ENCODE measurements at places on chromosomes 5 and 9. TPM values are rescaled to one million over a fixed set of nuclear protein-coding genes. Genes with fewer than 3 reads are reported as not detected.

- no peak overlapping the region for H3K27ac ChIP-seq
- peaks cover 7% of the 10 kb centered on the region for H3K36me3 ChIP-seq
- no peak overlapping the region for H3K4me3 ChIP-seq
These were observed 32.9 kb downstream of the FCHO2 start for GRCh38 chr5:72988769-72989168.

GRCh38 chr5:36301858-36302603 lies at the start of gene RANBP3L:
TSS of gene RANBP3L (minus strand) at chr5:36301902. CDS start at chr5:36301416, 486 bp downstream.
- H3K27me3 ChIP-seq: no peaks in the 10 kb centered on the region
- DNase-seq: no peak
- H3K4me3 ChIP-seq: peak within 1 kb of the TSS; percentile 34
- no peaks in the 10 kb centered on the region for H3K36me3 ChIP-seq

DNA sequence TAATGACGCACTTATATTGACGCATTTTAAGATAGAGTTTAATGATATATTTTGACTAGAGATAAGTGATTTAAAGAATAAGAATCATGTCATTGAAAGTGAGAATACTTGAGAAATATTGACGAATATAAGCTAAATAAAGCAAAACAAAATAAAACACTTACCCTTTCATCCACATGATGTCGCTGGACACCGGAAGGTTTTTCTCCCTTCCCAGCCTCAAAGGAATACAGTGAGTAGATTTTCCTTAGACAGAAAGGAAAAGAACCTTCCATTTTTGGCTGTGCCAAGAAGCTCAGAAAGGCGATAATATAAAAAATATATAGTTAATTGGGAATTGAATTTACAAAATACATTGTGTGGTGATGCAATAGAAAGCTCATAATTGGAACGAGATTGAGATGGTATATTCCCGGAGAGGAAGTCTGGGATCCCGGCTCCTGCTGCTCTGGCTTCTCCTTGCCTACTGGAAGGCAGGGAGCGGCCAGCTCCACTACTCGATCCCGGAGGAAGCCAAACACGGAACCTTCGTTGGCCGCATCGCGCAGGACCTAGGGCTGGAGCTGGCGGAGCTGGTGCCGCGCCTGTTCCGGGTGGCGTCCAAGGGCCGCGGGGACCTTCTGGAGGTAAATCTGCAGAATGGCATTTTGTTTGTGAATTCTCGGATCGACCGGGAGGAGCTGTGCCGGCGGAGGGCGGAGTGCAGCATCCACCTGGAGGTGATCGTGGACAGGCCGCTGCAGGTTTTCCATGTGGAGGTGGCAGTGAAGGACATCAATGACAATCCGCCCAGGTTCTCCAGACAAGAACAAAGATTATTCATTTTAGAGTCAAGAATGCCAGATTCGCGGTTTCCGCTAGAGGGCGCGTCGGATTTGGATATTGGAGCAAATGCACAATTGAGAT lies at the start of gene PCDHA5:
Gene PCDHA5, plus strand, starts transcription at position 239 of the 906 bp plus-strand sequence.
- peaks cover 9% of the 10 kb centered on the region for H3K27me3 ChIP-seq
- no peaks in the 10 kb centered on the region for H3K36me3 ChIP-seq
- H3K27ac ChIP-seq: no peak within 1 kb of the TSS
- H3K4me3 ChIP-seq: peak within 1 kb of the TSS; percentile 21

GRCh38 chr9:27430750-27431535 lies 93.1 kb upstream of the IFNK start:
- no peaks in the 10 kb centered on the region for H3K36me3 ChIP-seq
- H3K27me3 ChIP-seq: no peaks in the 10 kb centered on the region
- DNase-seq: no peak
- no peak overlapping the region for H3K4me3 ChIP-seq

- no peak for DNase-seq
- no peaks in the 10 kb centered on the region for H3K27me3 ChIP-seq
- no peak overlapping the region for H3K4me3 ChIP-seq
- H3K27ac ChIP-seq: no peak overlapping the region
These were observed 325.8 kb downstream of the TMEM38B start for GRCh38 chr9:106020186-106020585.

The DCAF10 gene
- total RNA-seq: 36.5 TPM

- DNase-seq: no peak
- H3K27ac ChIP-seq: no peak overlapping the region
- no peaks in the 10 kb centered on the region for H3K4me1 ChIP-seq
- H3K4me3 ChIP-seq: no peak overlapping the region
These were observed 75.1 kb downstream of the SH3GL2 start for GRCh38 chr9:17653947-17654465.

The ANKRD33B gene
- 4.6 TPM for total RNA-seq

GRCh38 chr5:135438636-135439221 lies 8.4 kb downstream of the DCANP1 start:
- no peak overlapping the region for H3K27ac ChIP-seq
- no peaks in the 10 kb centered on the region for H3K36me3 ChIP-seq
- H3K4me1 ChIP-seq: peaks cover 25% of the 10 kb centered on the region
- DNase-seq: peak; percentile 60
- H3K4me3 ChIP-seq: no peak overlapping the region

DNA sequence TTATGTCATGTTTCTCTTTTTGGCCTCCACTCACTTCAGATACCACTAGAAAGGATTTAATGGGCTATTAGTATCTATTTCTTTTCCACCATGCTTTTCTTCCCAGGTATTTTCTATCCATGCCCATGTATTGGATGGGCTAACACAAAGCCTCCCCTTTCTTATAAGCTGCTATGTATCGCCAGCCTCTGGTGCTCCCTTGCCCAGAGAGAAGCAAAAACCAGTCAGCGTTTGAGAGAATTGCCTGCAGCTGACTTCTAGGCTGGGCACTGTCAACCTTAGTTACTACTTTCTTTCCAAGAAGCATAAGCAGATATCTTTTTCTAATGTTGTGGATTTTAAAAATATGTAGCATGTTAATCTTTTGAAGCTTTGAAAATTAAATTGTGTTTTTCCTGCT lies 30.2 kb upstream of the HSPB3 start:
- peak; percentile 89 for DNase-seq
- H3K4me1 ChIP-seq: no peaks in the 10 kb centered on the region
- H3K27me3 ChIP-seq: no peaks in the 10 kb centered on the region
- H3K36me3 ChIP-seq: no peaks in the 10 kb centered on the region
- H3K4me3 ChIP-seq: no peak overlapping the region

GRCh38 chr5:86824637-86825036 lies 206.9 kb downstream of the COX7C start:
- H3K4me3 ChIP-seq: no peak overlapping the region
- H3K36me3 ChIP-seq: no peaks in the 10 kb centered on the region
- no peaks in the 10 kb centered on the region for H3K4me1 ChIP-seq
- no peaks in the 10 kb centered on the region for H3K27me3 ChIP-seq
- H3K27ac ChIP-seq: no peak overlapping the region

GRCh38 chr5:74107899-74108298 lies 481.9 kb downstream of the ARHGEF28 start:
- DNase-seq: no peak
- H3K4me3 ChIP-seq: no peak overlapping the region
- H3K27ac ChIP-seq: peak overlapping the region; percentile 71

DNA sequence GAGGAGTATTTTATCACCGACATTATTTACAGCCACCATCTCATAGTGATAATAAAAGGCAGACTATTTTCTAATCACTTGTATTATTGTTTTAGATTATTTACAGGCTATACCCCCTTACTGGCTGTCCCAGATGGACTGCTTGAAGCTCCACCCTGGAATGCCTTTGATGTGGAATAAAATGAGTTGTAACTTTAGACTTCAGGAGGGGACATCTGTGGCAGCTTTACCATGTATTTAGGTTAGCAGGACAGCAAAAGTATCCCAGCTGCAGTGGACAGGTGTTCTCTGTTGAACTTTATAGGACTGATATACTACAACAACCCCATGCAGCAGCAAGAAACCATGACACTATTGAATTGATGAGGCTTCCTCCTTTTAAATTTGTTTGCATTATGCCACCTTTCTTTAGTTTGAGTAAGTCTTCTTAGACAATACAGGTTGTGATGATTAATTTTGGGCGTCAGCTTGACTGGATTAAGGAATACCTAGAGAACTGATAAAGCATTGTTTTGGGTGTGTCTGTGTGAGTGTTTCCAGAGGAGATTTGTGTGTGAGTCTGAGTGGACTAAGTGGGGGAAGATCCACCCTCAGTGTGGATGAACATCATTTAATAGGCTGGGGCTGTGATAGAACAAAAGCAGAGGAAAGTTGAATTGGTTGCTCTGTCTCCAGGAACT lies 29.2 kb upstream of the C9orf57 start:
- H3K27ac ChIP-seq: no peak overlapping the region
- H3K4me1 ChIP-seq: no peaks in the 10 kb centered on the region
- no peaks in the 10 kb centered on the region for H3K27me3 ChIP-seq
- no peaks in the 10 kb centered on the region for H3K36me3 ChIP-seq
- no peak for DNase-seq

The TBCA gene
- total RNA-seq: 145 TPM

DNA sequence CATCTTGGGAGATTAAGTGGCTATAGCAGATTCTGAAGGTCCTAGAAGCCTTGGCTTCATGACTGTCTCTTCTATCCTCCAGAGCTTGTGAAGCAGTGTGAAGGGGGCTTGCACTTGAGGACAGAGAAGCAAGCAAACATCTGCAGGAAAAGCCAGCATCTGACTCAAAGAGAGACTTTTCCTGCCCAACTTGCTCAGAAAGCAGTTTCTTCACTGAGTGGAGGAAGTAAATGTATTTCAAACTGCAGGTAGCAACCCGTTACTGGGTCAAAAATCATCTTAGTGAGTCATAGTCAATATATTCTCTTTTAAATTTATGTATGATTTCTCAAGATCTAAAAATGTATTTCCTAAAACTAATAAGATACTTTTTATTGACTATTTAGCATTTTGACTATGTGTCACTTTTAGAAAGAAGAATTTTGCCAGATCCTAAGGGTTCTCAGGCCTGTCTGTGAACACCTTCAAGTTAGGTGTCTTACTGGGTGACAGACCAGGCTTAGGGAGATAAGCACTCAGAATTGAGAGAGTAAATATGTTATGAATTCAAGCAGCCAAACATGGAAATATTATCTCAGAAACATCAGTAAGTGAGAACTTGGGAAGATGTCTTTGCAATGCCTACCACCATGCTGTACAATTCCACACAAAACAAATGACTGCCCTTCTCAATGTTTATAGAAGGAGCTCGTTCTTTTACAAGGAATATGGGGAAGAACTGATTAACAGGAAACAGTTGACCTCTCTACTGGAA lies 72.6 kb upstream of the DMAC1 start:
- no peaks in the 10 kb centered on the region for H3K4me1 ChIP-seq
- no peaks in the 10 kb centered on the region for H3K36me3 ChIP-seq
- no peaks in the 10 kb centered on the region for H3K27me3 ChIP-seq
- H3K27ac ChIP-seq: no peak overlapping the region
- no peak for DNase-seq

DNA sequence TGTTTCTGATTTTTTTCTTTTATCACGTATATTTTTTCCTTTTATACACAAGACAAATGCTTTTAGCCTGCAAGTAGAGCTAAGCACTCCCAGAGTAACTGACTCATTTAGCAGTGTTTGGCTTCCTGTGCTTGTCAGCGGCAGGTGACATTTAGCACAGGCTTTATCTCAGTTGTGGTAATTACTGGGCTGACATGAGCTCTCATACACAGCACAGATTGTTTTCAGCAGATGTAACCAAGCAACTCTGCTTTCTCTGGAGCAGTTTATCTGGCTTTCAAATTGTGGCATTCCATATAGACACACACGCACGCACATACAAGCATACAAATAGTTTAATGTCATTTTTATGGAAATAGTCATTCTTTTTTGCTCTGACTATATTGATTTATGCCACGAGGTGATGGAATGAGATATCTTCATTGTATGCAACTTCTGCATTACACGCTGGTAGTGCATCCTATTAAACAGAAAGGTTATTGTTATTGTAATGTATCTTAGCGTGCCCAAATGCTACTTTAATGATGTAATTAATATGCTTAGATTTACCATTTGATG lies 379.0 kb upstream of the GRAMD2B start:
- DNase-seq: no peak
- no peak overlapping the region for H3K4me3 ChIP-seq
- H3K36me3 ChIP-seq: no peaks in the 10 kb centered on the region
- H3K27ac ChIP-seq: no peak overlapping the region
- peaks cover 13% of the 10 kb centered on the region for H3K4me1 ChIP-seq
- no peaks in the 10 kb centered on the region for H3K27me3 ChIP-seq

DNA sequence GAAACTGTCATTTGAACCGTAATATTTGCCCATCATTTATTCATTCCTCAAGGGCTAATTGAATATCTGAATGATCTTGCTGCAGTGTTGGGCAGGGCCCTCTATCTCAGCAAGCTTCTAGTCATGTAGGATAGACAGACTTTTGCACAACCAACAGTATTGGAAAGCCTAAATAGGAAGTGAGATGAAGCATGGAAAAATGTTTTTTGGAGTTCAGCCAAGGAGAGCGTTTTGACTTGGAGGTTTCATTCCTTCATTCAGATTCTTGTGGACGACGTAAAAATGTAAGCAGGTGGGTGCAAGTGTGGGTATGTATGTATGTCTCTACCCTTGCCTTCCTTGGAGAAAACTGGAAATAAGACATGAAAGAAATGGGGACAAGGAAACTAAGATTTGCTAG lies 15.5 kb downstream of the DAPK1 start:
- no peaks in the 10 kb centered on the region for H3K36me3 ChIP-seq
- peak overlapping the region; percentile 61 for H3K27ac ChIP-seq
- H3K4me1 ChIP-seq: peaks cover 87% of the 10 kb centered on the region
- H3K27me3 ChIP-seq: no peaks in the 10 kb centered on the region

- no peaks in the 10 kb centered on the region for H3K36me3 ChIP-seq
- H3K27me3 ChIP-seq: no peaks in the 10 kb centered on the region
- H3K4me3 ChIP-seq: no peak overlapping the region
- no peak overlapping the region for H3K27ac ChIP-seq
These were observed 269.1 kb downstream of the FSTL4 start for GRCh38 chr5:133343196-133343595.

The RNF180 gene
- total RNA-seq: 21.4 TPM

The KDM3B gene
- 61.3 TPM for total RNA-seq

The TMEM252 gene
- 0.34 TPM for total RNA-seq

DNA sequence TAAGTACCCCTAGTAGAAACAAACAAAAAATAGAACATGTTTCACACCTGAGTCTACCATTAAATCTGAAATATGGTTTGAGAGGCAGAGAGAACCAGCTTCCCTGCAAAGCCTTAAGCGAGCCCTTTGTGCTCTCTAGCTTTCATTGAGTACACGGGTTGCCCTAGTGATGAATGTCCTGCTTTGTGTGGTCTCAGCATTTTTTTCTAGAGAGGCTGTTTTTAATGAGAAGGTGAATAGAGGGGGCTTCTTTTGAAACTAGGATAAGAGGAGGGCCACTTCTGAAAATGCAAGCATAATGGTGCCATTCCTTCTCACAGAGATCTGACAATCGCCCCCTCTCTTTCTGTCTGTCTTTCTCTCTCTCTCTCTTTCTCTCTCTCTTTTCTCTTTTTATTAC lies 131.3 kb downstream of the MACIR start:
- H3K4me1 ChIP-seq: no peaks in the 10 kb centered on the region
- no peak overlapping the region for H3K27ac ChIP-seq
- no peak overlapping the region for H3K4me3 ChIP-seq

GRCh38 chr9:7154650-7155049 lies 396.9 kb downstream of the KDM4C start:
- DNase-seq: peak; percentile 26
- H3K27ac ChIP-seq: no peak overlapping the region
- peaks cover 3% of the 10 kb centered on the region for H3K4me1 ChIP-seq
- no peaks in the 10 kb centered on the region for H3K36me3 ChIP-seq
- H3K27me3 ChIP-seq: no peaks in the 10 kb centered on the region

GRCh38 chr9:81312346-81312745 lies 377.0 kb downstream of the TLE1 start:
- no peak overlapping the region for H3K27ac ChIP-seq
- no peak overlapping the region for H3K4me3 ChIP-seq

GRCh38 chr9:68555437-68556150 lies 14.9 kb upstream of the TMEM252 start:
- no peak overlapping the region for H3K27ac ChIP-seq
- peaks cover 40% of the 10 kb centered on the region for H3K4me1 ChIP-seq
- no peak overlapping the region for H3K4me3 ChIP-seq
- no peak for DNase-seq

The MARCOL gene
- total RNA-seq: not detected

GRCh38 chr5:166068547-166069335 lies 2222.7 kb upstream of the WWC1 start:
- H3K36me3 ChIP-seq: no peaks in the 10 kb centered on the region
- no peaks in the 10 kb centered on the region for H3K27me3 ChIP-seq
- no peak for DNase-seq

Data from esophagus muscularis mucosa (tissue), 4 donors.